ENCODE measurements at places on chromosomes 3 and 15.

GRCh38 chr15:64032329-64032728 is 14.0 kb downstream of the DAPK2 start:
- DNase-seq = no peak

DNA sequence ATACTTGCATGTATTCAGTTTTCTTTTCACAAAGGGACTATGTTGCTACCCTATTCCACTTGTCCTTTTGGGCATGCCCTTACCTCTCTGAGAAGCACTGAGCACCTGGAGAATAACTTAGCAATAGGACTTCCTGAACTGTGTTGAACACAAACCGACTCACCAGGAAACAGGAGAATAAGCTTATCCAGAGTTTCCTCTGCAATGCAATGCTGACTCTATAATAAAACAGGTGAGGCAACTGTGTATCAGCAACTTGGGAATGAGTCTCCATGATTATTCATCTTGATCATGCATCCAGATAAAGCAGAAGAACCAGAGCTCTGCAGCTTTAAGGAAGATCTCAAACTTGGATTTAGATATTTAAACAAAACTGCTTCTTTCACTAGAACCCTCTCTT is 806.5 kb downstream of the IGSF11 start:
- no peak for DNase-seq

- DNase-seq = no peak
Measured at GRCh38 chr3:126661532-126662364, 6.8 kb upstream of the TXNRD3 start.

- DNase-seq = no peak
Measured at GRCh38 chr3:59518283-59519055, 468.6 kb upstream of the CFAP20DC start.

DNA sequence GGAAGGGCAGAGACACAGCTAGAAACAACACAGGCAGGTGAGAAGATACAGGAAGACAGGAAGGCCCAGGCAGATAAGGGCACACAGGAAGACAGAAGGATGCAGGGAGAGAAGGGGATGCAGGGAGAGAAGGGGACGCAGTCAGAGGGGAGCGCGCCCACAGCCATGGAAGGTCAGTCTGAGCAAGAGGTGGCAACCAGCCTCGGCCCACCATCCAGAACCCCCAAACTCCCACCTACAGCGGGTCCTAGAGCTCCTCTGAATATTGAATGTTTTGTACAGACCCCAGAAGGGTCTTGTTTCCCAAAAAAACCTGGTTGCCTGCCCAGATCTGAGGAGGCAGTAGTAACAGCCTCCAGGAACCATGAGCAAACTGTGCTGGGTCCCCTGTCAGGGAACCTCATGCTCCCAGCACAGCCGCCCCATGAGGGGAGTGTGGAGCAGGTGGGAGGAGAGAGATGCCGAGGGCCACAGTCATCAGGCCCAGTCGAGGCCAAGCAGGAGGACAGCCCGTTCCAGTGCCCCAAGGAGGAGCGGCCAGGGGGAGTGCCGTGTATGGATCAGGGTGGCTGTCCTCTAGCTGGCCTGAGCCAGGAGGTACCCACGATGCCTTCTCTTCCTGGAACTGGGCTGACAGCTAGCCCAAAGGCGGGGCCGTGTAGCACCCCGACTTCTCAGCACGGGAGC is 27.6 kb upstream of the SLC28A1 start:
- DNase-seq = no peak

Measured in stimulated activated CD4-positive, alpha-beta T cell treated with anti-CD3 and anti-CD28 coated beads, Interleukin-2, amount 100 ng/mL, for 48 hours (primary cell).